ENCODE measurements at places on chromosomes 2 and 18.

- H3K27me3 ChIP-seq: no peaks in the 10 kb centered on the region
- H3K36me3 ChIP-seq: no peaks in the 10 kb centered on the region
- no peak for DNase-seq
- H3K4me1 ChIP-seq: no peaks in the 10 kb centered on the region
- no peak overlapping the region for H3K4me3 ChIP-seq
- no peak overlapping the region for H3K27ac ChIP-seq
Observed at GRCh38 chr18:34600158-34600557, 109.9 kb upstream of the DTNA start.

DNA sequence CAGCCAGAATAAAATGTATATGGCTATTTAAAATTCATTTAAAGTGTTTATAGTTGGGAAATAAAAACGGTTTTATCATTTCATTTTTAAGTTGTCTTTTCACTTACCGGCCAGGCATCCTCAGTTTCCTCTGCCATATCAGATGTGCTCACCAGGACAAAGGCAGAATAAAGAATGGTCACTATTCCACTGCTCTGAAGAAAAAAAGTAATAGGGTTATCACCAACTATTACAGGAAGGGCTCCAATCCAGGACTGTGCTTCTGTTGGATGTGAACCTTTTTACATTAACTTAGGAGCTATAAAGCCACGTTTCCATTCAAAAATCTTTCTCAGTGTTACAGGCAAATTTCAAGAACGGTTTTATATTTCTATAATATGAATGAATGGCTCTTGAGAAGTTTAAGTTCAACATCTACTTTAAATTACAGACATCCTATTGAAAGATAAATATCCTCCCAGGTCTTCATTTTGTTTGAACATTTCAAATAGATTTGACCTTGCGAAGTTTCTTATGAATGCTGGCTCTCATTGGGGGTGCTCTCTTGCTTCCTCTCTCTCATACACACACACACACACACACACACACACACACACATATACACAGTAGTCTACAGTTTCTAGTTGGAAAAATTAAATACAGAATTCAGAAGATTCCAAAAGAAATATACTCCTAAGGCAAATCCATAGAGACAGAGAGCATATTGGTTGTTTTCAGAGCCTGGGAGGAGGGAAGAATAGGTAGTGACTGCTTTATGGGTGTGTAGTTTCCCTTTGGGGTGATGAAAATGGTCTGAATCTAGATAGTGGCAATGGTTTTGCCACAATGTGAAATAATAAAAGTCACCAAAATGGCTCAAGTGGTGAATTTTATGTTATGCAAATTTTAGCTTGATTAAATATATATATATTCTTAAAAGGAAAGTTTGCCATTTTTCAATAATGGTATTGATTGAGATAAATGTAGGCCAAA is 2.9 kb upstream of the SLC40A1 start:
- H3K27me3 ChIP-seq: no peaks in the 10 kb centered on the region
- H3K4me1 ChIP-seq: peaks cover 15% of the 10 kb centered on the region
- H3K36me3 ChIP-seq: no peaks in the 10 kb centered on the region
- no peak overlapping the region for H3K4me3 ChIP-seq
- peak overlapping the region; percentile 94 for H3K27ac ChIP-seq

DNA sequence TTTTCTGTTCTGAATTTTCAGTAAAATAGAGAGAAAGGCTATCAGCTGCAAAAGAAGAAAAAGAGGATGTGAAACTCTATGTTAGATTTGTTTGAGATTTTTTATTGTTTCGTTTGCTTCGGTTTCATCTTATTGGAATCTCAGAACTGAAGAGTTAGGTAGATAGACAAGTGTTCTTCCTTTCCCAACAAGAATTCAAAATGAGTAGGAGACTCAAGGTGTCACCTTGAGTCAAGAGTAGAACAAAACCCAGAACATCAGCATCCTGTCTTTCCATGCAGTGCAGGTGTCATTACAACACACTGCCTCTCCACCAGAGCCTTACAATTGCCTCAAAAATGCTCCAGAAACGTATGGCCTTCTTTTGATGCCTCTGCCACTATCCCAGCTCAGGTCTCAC is 21.1 kb downstream of the NBAS start:
- no peak for DNase-seq
- no peak overlapping the region for H3K27ac ChIP-seq
- no peaks in the 10 kb centered on the region for H3K4me1 ChIP-seq
- H3K36me3 ChIP-seq: peaks cover 14% of the 10 kb centered on the region
- no peak overlapping the region for H3K4me3 ChIP-seq

- peaks cover 16% of the 10 kb centered on the region for H3K36me3 ChIP-seq
- no peaks in the 10 kb centered on the region for H3K27me3 ChIP-seq
- no peak overlapping the region for H3K27ac ChIP-seq
- no peaks in the 10 kb centered on the region for H3K4me1 ChIP-seq
Observed at GRCh38 chr18:192801-193200, 34.4 kb downstream of the USP14 start.

GRCh38 chr2:86747711-86748639 is 27.9 kb downstream of the RMND5A start:
- no peaks in the 10 kb centered on the region for H3K4me1 ChIP-seq
- no peaks in the 10 kb centered on the region for H3K27me3 ChIP-seq
- H3K36me3 ChIP-seq: peaks cover 18% of the 10 kb centered on the region

DNA sequence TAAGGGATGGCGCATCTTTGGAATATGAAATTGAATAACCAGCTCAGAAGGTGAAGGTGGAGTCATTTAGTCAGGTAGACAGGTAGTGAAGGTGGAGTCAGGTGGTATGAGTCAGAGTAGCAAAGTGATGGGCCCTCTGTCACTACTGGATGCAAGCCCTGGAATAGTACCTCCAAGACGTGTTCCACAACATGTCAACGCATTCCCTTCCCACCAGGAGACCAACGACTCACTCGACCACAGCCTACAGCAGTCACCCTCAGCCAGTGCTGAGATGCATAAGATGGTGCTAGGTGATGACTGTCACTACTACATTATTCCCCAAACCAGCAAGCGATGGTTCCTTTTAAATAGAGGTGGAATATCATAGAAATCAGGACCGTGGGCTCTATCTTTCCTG is 6.8 kb downstream of the CPLX4 start:
- no peaks in the 10 kb centered on the region for H3K4me1 ChIP-seq
- H3K27ac ChIP-seq: no peak overlapping the region
- no peak for DNase-seq
- H3K36me3 ChIP-seq: no peaks in the 10 kb centered on the region
- H3K4me3 ChIP-seq: no peak overlapping the region

- H3K4me1 ChIP-seq: no peaks in the 10 kb centered on the region
- no peaks in the 10 kb centered on the region for H3K36me3 ChIP-seq
- DNase-seq: no peak
- no peak overlapping the region for H3K27ac ChIP-seq
- no peaks in the 10 kb centered on the region for H3K27me3 ChIP-seq
Observed at GRCh38 chr18:43825768-43826167, 548.5 kb upstream of the SYT4 start.
